Fibroblast of skin of abdomen (primary cell): ENCODE measurements at places on chromosomes 11 and 22.

GRCh38 chr22:50112151-50113118 is 22.6 kb downstream of the MOV10L1 start:
- peak; percentile 89 for DNase-seq

GRCh38 chr11:27532652-27533325 is 26.2 kb upstream of the LIN7C start:
- DNase-seq, result peak; percentile 31

DNA sequence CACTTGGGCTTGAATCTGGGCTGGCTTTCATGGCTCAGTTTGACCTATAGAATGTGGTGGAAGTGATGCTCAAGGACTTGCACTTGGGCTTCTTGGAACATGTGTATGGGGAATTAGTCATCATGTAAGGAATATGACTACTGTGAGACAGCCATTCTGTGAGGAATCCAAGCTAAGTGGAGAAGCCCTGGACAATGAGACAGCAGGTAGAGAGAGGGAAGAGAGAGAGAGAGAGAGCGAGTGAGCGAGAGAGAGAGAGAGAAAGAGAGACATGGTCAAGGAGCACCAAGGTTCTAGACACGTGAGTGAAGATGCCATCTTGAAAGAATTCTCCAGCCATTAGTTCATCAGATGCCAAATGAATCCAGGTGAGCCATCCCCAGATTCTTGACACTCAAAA is 261.6 kb upstream of the SORL1-AS1 start:
- peak; percentile 53 for DNase-seq

DNA sequence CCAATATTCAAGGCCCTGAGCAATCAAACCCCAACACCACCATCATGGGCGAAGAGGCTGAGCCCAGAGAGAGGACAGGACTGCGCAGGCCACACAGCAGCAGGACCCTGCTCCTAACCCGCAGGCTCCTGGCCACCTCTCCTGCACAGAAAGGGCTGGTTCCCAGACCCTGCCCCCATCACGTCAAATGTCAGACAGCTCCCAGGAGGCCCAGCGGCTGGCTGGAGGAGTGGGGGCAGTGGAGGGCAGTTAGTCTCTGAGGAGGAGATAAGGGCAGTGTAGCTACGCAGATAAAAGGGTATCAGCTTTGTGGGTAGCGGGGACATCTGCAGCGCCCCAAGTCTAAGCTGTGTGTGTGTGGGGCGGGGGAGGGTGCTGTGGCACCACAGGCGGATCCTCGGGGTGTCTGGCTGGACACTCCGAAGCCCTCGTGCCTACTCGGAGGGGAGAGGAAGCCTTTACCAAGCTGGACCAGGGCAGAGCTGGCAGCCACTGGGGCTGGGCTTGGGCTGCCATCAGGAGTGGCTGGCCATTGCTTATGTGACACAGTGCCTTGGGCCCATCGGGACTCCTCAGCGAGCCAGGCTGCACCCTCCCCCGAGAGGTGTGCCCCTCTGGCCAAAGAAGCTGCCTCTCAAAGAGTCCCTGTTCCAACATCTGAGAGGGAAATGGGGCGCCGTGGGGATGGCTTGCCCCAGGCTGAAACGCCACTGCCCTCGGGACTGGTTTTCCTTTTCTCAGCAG is 21.5 kb downstream of the FADS3 start:
- DNase-seq, result no peak

DNA sequence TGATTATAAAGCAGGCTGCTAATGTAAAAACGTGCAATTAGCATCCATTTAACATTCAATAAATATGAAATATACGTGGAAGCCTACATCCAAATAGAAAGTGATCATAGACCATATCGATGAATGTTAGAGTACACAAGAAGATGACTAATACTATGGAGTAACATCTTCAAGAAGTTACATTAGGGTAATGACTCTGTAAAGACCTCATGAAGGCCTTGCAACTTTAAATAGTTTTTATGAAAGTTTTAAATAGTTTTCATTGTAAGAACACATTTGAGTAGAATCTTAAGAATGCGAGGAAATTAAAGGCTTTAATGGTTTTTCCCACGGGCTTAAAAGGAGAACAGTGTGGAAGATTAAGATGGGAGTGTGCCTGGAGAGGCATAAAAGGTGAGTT is 1.4 kb downstream of the TRIM34 start:
- peak; percentile 61 for DNase-seq

- DNase-seq, result no peak
Measured at GRCh38 chr11:105903113-105903512, 118.9 kb downstream of the MSANTD4 start.

DNA sequence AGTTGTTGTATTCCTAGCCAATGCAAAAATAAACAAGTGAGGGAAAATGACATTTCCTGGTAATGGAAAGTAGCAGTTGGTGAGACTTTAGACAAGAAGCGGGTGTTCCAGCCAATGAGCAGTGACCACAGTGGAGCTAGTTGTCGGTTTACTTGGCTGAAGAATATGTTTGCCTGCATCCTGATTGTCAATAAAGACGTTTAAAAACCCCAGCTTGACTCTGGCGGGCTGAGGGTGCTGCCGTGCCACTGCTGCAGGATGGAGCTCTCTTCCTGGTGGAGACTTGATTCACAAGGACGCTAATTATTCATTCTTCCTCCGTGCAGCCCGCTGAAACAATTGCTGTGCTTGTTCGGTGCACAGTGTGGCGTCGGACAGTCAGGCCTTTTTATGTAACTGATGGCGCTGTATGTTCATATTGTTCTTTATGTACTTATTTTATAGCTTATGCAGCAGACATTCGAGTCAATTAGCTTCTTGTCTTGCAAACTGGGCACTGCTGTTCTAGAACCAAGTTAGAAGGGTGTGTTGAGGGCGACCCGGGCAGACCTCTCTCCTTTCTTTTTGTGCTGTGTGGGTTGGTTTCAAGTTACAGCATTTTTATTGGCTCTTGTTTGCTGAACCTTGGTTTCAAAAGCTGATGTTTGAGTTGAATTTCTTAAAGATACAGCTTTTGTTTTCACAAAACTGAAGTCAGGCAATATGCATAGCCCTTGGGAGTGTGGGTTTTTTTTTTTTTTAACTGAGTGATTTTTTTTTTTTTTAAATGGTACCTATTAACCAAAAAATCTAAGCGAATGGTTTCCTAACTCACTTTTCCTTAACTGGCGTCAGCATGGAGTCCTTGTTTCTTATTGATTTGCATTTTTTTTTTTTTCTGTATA is 153.9 kb downstream of the TEAD1 start:
- peak; percentile 73 for DNase-seq

DNA sequence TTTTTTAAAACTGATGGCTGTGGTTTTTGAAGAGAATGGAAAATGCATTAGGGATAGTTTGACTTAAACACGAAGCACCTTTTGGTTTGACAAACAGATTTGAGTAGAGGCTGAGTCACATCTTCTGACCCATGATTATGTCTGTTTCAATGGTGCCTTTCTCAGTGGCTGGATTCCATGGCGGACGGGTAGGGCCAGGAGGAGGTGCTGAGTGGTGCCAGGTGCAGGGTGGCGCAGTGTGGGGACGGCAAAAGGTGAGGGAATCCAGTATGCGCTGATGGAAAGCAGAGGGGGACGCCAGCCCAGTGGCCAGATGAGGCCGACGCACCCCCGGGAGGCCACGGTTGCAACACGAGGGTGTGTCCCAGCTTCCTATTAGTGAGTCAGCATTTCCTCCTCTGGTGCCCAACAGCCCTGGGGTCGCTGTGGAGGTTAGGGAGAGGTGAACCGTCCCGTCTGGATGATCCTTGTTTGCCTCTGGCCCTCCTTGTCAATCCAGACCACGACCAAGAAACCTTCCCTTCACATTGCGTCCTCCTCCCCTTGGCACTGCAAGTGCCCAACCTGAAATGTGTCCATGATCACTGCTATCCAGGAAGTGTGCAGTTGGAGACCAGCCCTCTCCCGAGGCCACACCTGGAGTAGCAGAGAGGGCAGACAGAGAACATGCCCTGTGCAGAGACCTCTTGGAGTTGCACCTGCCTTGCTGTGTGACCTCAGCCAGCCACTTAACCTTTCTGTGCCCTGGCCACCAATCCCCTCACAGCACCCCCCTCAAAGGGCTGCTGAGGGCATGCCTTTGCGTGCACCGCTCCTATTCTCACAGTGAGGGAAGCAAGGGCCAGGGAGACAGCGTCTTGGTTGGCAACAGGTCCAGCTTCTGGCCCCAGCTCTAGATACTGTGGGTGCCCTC is 32.5 kb upstream of the ATXN10 start:
- peak; percentile 14 for DNase-seq

DNA sequence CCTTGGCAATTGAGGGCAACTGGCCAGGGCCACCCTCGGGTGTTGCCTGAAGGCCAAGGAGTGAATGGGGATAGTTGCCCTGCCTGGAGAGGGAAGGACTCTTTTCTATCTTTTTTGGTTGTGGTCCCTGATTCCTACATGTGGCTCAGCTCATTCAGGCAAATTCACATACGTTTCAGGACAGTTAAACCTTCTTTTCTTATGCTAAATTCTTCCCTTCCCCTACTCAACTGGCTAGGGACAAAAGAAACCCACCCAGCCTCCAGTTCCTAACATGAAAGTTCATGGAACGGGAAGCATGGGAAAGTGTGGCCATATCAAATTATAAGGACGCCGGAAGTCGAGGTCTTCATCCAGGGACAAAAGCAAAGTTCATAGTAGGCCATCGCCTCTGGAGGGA is 26.3 kb upstream of the APLNR start:
- DNase-seq, result no peak

DNA sequence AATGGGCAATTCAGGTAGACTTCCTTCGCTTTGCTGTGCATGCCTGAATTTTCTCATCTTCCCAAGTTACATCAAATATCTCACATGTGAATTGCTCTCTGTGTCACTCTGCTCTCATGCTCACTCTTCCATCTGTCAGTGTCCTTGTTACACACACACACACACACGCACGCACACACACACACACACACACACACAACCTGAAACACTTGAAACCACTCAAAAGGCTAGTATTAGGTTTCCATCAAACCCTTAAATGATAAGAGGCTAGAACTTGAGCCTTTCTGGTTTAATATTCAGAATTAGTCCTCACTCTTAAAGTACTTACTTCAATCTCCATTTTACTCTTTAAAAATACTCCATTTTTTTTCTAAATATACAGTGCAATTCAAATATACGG is 282.4 kb downstream of the C11orf87 start:
- no peak for DNase-seq

GRCh38 chr11:113675003-113675561 is 31.0 kb downstream of the TMPRSS5 start:
- DNase-seq, result peak; percentile 96

DNA sequence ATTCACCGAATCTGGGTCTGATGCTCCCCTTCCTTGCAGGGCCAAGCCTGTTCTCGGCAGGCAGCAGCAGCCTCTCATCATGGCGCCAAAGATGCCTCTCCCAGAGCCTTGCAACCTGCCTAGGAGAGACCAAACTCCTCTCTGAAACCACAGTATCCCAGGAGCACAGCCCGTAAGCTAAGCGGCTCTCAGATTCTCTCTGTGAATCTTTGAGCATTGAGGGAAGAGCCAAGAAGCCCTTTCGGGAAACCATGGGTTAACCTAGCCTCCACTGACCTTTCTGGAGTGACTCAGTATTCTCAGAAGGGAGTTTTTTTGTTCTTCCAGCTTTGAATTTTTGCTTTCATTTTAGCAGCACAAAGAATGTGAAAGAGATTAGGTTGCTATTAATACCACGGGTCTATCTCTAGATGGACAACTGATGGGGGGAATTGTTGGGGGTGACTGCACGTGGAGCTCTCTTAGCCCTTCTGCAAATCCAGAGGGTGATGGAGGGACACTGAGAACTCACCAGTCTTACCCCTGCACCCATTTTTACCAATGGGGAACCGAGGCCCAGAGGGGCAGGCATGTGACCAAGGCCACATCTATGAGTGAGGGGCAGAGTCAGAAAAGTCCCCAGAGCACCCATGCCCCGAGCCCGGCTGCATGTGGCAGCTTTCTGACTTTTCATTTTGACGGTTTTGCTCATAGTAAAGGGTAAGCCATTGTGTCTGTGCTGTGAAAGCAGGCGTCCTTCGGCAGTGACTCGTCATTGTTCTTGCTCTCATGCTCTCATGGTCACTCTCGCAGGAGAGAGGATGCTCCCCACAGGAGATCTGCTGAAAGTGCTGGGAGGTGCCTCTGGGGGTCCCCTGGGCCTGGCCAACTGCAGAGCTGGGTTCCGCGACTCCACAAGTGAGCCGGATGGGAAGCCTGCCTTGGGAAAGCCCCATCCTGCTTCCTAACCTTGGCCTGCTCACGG is 36.0 kb downstream of the IRAG1 start:
- peak; percentile 78 for DNase-seq

DNA sequence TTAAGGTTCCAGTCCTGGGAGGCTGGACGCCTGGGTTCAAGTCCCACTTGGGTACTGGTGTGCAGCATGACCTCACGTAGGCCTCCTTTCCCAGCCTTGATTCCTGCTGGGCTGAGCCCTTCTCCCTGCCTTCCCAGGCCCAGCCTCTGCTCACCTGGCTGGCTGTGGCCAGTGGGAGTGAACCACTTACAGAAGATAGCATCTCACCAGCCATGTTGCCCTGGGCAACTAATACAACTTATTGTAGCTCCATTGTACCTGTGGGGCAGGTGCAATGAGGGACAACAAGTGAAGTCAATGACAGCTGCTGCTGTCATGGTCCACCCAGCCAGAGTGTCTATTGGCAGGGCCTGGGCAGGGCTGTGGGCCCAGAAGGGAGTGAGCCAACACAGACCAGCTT is 48.4 kb upstream of the MPEG1 start:
- no peak for DNase-seq

- no peak for DNase-seq
Measured at GRCh38 chr11:73145986-73146575, 4.0 kb upstream of the FCHSD2 start.

- no peak for DNase-seq
Measured at GRCh38 chr11:34836958-34837856, 79.0 kb downstream of the APIP start.
